ENCODE measurements at places on chromosomes 11 and 22.

DNA sequence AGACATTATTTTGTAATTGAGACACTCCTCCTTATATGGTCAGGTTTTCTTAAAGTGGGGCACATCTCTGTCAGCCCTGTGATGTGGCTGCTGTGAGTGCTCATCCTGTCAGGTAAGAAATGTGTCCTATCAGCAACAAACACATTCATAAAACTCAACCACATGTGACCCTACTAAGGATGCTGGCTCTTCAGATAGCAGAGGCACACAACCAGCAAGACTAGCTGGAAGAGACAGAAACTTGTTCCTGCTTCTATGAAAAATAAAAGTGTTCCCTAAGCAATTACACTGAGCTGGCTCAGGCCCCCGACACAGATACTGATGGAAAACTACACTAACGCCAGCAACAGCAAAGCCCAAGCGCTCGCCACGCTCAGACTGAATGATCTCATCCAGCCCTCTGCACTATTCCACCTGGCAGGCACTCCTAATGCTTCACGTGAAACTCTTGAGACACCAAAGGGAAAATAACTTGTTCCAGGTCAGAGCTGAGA is 49.8 kb upstream of the CYP2D6 start:
- DNase-seq = no peak

DNA sequence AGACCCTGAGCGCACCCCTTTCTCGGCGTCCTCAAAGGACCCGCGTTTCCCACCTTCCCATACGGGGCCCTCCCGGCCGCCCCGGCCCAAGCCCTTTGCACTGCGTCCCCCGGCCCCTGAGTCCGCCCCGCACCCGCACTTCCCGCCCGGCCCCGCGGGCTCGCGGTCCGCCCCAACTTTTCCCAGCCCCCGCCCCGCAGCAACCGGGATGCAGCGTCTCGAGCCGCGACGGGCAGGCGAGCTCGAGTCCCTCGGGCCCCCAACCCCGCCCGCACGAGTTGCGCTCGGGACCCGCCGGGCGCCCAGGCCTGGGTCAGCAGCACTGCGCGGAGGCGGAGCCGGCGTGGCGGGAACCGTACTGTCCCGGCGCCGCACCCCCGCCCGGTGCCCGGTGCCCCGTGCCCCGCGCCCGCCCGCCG is 371 bp downstream of the SMCO4 start:
- DNase-seq = no peak

GRCh38 chr11:64223001-64223651 is 2.9 kb downstream of the TRPT1 start:
- DNase-seq = no peak

- no peak for DNase-seq
Measured at GRCh38 chr11:39361557-39361956, 2097.9 kb downstream of the LRRC4C start.

DNA sequence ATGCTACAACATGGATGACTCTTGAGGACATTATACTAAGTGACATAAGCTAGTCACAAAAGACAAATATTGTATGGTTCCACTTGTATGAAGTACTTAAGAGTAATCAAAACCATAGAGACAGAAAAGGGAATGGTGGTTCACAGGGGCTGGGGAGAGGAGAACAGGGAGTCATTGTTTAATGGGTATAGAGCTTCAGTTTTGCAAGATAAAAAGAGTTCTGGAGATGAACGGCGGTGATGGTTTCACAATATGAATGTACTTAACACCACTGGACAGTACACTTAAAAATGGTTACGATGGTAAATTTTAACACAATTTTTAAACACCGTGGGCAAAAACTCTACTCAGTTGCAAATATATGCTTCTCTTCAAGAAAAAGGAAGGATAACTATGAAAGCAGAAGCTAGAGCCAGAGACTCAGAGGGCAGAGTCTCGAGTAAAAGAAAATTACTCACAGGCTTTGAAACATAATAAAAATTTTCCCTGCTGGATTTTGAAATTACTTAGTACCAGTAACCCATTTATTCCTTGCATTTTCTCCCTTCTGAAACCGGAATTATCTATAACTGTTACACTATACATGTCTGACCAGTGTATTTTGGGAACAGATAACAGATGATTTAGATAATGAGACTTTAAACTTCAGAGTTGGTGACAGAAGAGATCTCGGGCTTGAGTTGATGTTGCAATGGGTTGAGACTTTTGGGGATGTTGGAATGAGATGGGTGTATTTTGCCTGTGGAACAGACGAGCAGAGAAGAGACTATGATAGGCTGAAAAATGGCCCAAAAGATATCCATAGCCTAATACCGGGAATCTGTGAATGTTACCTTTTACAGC is 15.0 kb downstream of the MRTFA start:
- DNase-seq = no peak

GRCh38 chr11:18731949-18732821 is 6.2 kb upstream of the IGSF22 start:
- peak; percentile 48 for DNase-seq

DNA sequence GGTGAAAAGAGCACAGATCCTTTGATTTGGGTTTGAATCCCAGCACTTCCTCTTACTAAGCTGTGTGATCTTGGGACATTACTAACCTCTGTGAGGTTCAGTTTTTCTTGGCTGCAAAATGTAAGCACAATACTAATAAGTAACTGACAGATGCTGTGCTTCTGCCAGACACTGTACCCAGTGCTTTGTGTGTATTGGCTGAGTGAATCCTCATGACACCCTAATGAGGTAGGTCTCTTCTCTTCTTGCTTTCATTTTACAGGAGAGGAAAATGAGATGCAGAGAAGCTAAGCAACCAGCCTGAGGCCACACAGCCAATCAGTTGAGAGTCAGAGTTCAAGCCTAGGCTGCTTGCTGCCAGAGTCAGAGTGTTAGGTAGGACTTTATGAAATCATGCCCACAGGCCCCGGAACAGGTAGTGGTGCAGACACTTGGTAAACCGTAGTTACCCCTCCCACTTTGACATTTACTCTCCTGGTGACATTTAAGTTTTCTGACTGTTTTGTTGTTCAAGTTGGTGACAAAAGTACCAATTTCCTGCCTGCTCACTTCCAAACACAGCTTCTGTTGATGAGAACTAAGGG is 21.2 kb downstream of the PTPRJ start:
- DNase-seq = no peak

- DNase-seq = no peak
Measured at GRCh38 chr22:49604732-49605302, 222.9 kb downstream of the BRD1 start.

DNA sequence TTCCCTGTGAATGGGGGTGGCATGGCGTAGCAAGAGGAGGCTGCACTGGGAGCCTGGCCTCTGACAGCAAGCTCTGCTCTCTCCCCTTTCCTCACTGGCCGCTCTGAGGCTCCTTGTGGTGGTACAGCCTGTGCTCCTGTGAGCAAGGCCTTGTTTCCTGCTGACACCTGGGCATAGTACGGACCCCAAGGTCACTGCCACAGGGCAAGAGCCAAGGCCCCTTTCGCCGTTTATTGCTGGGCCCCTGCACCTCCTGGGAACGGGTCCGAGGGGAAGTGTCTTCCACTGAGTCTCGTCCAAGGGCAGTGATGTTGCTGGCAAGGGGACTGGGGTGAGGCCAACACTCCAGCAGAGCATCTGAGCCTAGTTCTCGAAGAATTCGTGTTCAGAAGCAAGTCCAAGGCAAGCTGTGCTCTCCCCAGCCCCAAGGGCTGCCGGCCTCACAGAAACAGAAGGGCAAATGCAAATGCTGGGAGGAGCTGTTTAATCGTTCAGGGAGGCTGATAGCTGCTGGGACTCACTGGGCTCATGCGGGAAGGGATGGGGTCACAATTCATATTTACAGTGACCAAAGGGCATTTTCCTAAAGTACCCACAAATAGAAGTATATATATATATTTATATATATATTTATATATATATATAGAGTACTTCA is 15.9 kb upstream of the TTLL12 start:
- DNase-seq = no peak

- DNase-seq = no peak
Measured at GRCh38 chr11:95232666-95233065, 1.7 kb upstream of the SESN3 start.

DNA sequence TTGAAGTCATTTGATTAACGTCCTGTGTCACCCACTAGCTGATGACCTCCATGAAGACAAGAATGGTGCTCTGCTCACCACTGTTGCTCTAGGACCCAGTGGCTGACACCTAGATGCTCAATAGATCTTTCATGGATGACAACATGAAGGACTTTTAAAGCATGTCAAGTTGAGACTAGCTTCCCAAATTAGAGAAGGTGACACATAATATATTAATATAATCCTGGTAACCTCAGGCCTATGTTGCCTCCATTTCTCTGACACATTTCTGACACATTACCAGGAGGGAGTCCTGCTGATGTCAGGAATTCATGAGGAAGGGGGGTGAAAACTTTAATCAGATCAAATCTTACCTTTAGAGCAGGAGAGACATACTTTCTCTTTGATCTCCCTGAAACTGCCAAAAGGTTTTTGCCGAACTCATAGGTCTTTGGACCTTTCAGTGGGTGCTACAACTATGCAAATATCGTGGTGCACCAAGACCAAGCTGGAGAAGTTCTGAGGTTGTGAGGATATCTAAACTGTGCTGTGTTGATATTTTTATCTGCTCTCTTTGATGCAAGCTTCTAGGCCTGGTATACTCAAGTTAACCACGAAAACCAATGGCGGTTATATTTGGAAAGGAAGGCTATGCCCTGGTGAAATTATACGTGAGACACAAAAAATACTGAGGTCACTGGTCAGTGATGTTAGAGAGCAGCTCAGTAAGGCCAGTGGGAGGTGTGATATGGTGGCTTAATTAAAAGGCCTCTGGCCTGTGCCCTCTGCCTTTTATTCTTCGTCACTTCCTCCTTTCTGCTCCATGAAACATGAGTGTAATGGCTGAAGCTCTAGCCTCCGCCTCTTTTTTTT is 13.2 kb upstream of the AMPD3 start:
- DNase-seq = no peak

DNA sequence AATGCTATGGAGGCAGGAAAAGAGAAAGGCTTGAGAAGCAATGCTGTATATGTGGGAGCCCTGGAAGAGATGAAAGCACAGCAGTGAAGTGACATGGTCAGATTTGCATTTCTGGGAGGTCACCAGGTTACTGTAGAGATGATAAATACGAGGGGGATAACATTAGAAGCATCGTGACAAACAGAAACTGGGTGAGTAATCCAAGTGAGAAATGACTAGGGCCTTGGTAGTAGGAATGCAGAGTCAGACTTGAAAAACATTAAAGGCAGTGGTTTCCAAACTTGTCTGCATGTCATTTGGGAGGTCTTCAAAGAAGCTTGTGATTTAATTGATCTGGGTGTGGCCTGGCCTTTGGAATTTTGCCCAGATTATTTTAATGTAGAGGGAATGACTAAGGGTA is 43.9 kb downstream of the CCDC34 start:
- no peak for DNase-seq

GRCh38 chr22:50674606-50675552 is 2.3 kb downstream of the SHANK3 start:
- no peak for DNase-seq

DNA sequence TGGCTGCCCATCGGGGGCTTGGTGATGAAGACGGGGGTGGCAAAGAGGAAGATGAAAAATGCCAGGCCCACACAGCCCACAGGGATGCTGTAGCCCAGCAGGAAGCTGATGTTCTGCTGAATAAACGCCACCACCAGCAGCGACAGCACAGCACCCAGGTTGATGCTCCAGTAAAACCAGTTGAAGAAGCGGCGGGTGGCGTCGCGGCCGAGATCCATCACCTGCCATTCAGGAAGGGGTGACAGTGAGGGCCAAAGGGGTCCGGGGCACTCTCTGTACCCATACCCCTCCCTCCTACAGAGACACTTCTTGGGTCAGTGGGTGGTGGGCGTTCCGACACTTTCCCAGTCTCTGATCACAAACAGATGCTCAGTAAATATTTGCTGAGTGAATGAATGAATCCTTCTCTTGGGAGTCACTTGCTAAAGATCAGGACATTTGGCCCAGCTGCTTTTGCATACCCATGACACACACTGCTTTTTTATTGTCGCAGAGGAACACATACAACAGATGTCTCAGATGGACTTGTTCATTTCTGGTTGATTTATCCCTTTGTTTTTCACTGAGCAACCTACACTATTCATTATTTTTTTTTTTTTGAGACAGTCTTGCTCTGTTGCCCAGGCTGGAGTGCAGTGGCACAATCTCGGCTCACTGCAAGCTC is 5.2 kb downstream of the SLC15A3 start:
- no peak for DNase-seq

GRCh38 chr11:85844439-85845123 is 10.6 kb upstream of the CCDC83 start:
- DNase-seq = no peak

DNA sequence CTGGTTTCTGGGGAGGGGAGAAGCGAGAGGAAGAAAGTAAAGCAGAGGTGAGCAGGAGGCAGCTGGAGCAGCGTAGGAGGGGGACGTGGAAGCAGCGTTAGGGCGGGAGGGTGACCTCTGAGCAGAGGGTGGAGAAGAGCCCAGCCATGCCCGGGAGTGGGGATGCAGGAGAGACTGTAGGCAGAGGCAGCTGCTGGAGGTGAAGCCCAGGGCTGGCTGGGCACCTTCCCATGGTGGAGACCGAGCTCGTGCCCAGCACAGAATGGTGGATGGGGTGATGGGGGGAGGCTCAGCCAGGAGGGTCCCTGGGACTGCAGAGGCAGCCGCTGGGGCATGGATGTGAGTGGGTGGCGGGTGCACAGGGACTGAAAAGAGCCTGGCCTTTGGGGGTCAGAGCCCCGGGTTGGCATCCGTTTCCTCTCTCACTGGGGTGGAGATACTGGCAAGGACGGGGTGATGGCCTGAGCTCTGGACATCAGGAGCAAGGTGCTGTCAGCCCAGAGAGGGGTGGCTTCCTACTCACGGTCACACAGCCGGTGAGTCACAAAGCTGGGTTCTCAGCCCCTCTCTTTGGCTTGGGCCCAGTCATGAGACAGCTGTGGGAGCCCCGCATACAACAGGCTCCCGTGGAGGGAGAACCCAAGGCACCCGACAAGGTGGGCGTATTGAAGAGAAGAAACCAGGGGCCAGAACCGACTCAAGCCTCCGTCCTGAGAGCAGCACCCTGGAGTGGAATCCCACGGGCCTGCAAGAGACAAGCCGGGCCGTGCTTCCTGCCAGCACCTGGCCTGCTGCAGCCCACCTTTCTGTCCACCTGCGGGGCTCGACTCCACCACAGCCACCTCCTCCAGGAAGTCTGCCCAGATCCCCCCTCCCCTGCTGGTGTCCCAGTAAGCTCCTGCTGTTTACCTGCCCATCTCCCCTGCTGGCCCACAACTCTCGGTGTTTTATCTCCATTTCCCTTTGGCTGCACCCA is 45.8 kb upstream of the FGF3 start:
- DNase-seq = no peak

DNA sequence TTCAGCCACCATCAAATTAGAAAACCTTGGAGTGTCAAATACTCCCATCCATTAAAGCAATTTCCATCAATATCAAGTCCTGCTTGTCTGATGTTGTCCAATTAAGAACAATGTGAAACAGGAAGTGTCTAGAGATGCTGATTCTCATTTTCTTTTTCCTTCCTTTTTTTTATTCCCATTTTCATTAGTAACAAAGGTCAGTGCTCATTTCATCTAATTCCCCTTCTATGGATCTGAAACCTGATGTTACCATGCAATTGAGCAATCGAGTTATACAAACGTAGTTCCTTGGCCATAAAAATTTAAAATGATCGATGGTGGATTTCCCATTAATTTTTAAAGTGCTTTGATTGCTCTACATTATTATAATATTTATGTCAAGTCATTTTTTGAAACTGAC is 330.6 kb upstream of the ZC3H12C start:
- DNase-seq = no peak

- DNase-seq = no peak
Measured at GRCh38 chr11:100133114-100133513, 554.0 kb upstream of the ARHGAP42 start.

- no peak for DNase-seq
Measured at GRCh38 chr11:8093931-8094575, 13.0 kb downstream of the TUB start.

GRCh38 chr11:3040881-3041280 is 16.3 kb downstream of the CARS1 start:
- DNase-seq = no peak

All from GM18507 (cell line).